ENCODE measurements at places on chromosomes 1 and 21.
A peak's percentile ranks its signal among the peaks of the same experiment; 100 is the strongest.

DNA sequence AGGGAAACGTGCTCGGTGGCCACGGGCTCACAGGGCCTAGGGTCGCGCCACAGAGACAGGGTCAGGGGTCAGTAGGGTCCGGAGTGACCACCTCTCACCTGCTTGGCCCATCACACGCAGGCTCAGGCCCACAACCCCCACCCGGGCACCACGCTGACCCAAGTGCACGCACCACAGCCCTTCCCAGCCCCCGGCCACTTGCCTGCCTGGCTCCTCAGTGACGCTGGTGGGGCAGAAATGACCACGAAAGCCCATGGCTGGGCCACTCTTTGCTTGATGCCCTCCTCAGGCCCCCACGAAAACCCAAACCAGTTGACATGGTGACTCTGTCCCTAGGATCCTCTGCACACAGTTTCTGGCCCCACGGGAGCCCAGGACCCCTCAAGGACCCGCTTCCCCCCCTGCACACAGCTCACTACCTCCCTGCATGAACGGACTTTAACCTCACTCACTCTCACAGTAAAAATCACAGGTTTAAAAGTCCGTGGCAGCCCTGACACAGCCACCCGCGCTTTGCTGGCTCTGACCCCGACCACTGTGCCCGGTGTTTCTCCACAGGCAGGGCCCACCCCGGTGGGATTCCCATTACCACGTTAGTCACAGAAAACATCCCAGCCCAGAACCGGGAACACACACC lies 20.7 kb downstream of the NADK start:
- no peak for DNase-seq

DNA sequence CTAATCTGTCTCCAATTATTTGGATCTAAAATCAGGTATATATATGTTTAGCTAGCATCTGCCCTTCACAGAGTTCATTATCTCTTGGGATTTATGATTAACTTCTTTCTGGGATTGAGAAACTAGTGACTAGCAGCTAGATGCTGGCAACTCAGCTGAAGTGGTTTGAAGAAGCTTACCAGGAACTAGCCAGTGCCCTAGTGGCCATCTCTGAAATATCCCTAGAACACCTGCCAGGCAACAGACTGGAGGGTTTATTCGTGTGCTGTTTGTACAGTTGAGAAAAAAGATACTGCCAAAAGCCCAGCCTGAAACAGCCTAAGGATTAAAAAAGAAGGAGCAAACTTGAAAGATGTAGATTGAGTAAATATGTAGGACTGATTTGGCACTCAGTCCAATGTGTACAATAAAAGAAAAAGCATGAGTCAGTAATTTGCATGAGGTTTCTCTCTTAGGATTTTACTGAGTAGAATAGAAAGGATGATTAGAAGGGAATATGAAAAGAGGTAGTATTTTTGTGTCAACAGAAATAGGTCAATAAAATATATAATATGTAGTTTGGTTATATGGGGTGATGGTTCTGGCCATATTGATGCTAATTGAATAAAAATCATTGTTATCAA lies 1144.6 kb upstream of the ADGRL2 start:
- no peak for DNase-seq

- DNase-seq: no peak
These were observed 28.5 kb upstream of the SELENON start for GRCh38 chr1:25771221-25772114.

DNA sequence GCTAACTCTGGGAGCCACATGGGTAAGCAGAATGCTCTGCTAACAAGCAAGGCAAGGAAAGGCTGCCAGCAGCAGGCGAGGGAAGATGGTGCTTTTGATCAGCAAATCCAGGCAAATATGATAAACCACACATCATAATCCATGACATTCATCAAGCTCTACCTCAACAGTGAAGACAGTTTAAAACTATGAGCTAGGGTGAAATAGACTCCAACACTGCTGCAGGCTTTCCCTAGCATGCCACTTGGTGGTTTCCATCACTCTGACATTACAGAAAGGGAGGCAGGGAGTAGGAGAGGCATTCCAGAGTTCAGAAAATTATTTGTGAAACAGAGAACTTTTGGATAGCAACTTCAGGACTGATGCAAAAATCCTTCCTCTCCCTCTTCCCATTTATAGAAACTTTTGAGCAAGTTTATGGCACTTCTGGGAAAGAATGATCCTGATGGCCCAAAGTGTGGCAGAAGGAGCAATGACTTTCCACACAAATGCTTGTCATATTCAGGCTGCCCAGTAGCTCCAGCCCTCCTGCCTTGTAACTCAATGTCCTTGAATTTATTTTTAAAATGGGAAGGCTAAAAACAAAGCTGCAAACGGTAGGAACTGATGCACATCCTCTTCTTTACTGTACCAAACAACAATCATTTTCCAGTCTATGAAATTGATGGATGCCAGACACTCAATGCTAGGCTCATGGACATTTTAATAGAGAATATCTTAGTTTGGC lies 70.8 kb downstream of the SMYD2 start:
- DNase-seq: no peak

- no peak for DNase-seq
These were observed 43.3 kb downstream of the URB2 start for GRCh38 chr1:229669333-229669732.

- DNase-seq: no peak
These were observed 55.5 kb upstream of the GADD45A start for GRCh38 chr1:67629370-67630075.

DNA sequence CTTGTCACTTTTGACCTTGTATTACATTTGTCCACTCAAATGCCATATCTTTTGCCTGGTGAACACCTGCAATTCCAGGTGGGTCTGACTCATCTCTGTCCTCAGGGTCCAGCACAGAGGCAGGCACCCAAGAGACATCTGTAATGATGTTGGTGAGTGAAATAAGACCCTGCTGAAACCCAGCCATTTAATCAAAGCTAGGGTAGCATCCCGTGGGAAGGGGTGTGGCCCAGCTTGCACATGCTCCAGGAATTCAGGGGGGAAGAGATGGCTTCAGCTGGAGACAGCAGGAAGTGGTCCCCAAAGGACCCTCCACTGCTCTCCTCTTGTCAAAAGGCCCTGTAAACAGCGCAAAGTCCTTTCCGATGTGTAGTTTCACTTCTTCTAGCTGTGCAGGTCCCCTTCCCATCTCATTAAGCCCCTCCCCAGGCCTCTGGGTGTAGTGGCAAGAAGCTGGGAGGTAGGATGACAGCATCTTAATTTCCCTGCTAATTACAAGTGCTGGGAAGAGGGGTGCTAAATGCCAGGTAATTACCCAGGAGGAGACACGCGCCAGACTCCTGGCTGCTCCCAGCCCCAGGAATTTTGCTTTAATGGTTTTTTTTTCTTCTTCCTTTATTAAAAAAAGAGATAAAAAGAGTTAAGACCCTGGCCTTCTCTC lies 54.4 kb upstream of the TRABD2B start:
- no peak for DNase-seq

- no peak for DNase-seq
These were observed 228.6 kb downstream of the DSCAM start for GRCh38 chr21:40618191-40618973.

GRCh38 chr1:234265861-234266260 lies 107.4 kb upstream of the COA6 start:
- no peak for DNase-seq

GRCh38 chr1:23598424-23598823 lies 39.1 kb upstream of the ID3 start:
- DNase-seq: no peak

DNA sequence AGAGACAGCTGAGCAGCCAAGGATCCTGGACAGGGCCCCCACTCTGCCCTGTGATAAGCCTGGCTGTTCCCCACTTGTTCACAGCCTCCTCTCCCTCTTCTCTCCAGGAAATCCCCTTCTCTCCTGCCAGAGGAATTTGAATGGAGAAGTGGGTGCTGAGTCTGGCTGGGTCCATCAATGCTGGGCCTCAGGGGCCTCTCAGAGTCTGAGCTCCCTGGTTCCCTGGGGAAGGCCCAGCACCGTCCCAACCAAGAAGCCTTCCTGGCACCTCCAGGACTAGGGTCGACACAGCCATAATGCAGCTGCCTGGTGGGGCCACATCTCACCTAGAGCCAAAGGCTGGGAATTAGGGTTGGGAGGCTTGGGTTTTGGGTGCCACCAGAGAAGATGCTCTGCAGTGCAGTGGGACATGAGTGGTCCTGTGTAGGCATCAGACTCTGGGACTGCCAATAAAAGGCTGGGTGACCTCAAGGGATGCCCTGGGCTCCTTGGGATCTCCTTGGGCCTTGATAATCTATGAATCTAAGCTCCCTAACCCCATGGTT lies 2.5 kb downstream of the MYBPH start:
- DNase-seq: no peak

DNA sequence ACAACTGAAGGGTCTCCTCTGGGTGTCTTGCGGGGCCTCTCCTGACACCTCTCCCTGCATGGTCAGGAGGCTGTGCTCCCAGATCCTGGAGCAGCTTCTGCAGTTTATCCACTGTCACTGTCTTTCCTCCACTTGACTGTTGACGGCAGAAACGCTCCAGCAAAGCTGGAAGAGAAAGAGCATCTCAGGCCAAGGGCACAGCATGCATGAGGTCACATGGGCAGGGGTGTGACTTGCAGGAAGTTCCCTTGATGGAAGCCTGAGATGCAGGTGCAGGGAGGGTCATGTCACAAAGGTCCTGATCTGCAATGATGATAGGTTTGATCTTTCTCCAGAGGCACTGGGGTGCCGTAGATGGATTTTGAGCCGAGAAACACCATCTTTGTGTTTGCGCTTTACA lies 23.3 kb downstream of the SLC44A3 start:
- no peak for DNase-seq

DNA sequence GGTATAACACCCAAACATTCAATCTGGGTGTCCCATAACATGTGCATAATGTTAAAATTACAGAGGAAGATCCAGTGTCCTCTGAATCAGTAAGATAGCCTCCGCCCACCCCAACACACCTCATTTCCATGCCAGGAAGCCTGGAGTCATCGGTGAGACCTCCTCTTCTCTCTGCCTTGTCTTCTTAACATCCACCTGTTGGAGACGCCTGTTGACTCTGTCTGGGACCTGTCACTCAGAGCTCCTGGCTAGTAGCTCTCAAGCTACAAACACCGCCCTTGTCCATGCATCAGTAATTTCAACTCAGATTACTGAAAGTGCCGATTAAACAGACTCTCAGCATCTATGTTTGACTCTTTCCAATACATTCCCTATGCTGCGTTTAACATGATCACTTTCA lies 27.4 kb downstream of the KCNJ15 start:
- DNase-seq: no peak

GRCh38 chr21:21434944-21435343 lies 436.7 kb downstream of the NCAM2 start:
- DNase-seq: no peak

DNA sequence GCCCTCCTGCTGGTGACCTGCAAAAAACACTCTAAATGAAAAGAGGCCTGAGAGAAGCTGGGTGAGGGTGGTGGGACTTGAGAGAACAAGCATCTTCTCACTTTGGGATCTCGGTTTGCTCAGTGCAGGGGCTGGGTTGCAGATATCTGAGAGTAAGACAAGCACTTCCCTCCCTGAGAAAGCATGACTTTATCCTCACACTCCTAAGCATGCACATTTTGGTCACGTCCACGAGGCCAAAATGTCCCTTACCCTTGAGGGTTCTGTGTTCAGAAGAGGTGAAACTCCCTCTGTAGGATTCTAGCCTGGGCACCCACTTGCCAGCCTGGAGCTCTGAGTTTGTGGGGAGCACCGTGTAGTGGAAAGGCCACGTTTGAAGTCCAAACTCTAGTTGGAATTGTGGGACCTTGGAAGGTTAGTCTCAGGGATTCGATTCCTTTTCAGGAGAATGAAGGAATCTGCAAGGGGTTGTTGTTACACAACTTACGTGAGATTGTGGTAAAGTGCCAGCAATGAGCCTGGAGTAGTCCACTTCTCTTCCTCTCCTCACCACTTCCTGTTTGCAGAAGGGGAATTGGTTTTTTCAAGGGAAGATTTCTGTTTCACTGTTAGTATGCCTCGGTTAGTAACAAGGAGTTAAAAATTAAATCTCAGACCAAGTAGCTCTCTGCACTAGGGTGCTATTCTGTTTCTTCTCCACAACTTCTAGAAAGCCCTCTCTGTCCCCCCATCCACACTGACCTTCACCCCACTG lies 3.0 kb downstream of the FCAMR start:
- DNase-seq: no peak

GRCh38 chr1:236144033-236144432 lies 1.7 kb downstream of the GPR137B start:
- no peak for DNase-seq

GRCh38 chr1:41516168-41517061 lies 31.9 kb upstream of the EDN2 start:
- DNase-seq: peak; percentile 18

GRCh38 chr1:228472655-228473054 lies 14.5 kb upstream of the RNF187 start:
- DNase-seq: no peak

- DNase-seq: no peak
These were observed 371.2 kb downstream of the RRAGC start for GRCh38 chr1:38488162-38488898.

- DNase-seq: no peak
These were observed 24.1 kb downstream of the THRAP3 start for GRCh38 chr1:36248250-36248894.

DNA sequence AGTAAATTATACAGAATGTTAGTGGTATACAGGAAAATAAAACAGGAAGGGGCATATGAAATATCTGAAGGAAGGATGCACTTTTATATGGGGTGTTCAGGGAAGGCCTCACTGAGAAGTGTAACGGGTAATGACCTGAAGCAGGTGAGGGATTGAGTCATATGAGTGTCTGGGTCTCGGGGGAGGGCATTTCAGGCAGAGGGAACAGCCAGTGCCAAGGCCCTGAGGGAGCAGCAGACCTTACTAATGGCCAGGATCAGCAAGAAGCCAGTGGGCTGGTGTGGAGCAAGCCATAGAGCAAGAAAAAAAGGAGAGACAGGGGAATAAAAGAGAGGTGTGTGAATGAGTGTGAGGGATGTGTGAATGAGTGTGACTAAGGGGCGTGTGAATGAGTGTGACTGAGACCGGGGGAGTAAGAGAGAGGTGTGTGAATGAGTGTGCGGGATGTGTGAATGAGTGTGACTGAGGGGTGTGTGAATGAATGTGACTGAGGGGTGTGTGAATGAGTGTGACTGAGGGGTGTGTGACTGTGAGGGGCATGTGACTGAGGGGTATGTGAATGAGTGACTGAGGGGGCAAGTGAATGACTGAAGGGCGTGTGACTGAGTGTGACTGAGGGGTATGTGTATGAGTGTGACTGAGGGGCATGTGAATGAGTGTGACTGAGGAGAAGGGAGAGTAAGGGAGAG lies 107.2 kb downstream of the GLIS1 start:
- DNase-seq: no peak

DNA sequence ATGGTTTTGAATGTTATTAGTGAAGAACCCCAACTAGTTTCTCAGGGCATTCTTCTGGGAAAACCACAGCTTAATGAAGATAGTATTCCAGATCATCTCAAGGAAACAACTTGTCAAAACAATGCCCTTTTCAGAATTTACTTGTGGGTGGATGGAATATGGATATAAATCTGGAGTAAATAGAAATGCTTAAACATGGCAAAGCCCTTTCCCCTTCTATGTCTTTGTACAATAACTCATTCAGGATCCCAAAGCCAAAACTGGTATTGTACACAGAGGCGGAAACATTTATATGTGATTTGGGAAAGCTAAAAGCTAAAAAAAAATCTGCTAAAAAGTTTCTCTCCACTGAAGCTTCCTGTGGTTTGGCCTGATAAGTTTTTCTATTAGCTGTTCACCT lies 55.5 kb upstream of the RGS5 start:
- DNase-seq: no peak

Measured in stimulated activated CD8-positive, alpha-beta memory T cell treated with anti-CD3 and anti-CD28 coated beads, Interleukin-4, amount 100 ng/mL, for 1 hour (primary cell).